ENCODE measurements at places on chromosomes 2 and 18. TPM values are rescaled to one million over a fixed set of nuclear protein-coding genes. Genes with fewer than 3 reads are reported as not detected.
A peak's percentile ranks its signal among the peaks of the same experiment; 100 is the strongest.

- peaks cover 60% of the 10 kb centered on the region for H3K4me1 ChIP-seq
- peak overlapping the region; percentile 99 for H3K27ac ChIP-seq
- no peak for DNase-seq
- H3K27me3 ChIP-seq = no peaks in the 10 kb centered on the region
- H3K4me3 ChIP-seq = peak overlapping the region; percentile 100
Observed at GRCh38 chr2:102356381-102356712, 751 bp downstream of the IL18R1 start.

The DPYSL5 gene
- not detected for total RNA-seq

The LYPD6 gene
- not detected for total RNA-seq

DNA sequence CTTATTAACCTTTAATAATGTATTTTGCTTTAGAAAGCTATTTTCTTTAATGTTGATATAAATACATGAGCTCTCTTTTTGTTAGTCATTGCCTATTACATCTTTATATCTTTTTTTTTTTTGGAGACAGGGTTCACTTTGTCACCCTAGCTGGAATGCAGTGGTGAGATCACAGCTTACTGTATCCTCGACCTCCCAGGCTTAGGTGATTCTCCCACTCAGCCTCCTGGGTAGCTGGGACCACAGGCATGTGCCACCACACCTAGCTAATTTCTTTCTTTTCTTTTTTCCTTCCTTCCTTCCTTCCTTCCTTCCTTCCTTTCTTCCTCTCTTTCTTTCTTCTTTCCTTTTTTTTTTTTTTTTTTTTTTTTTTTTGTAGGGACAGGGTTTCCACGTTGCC, 15.4 kb downstream of the NAB1 start:
- no peak overlapping the region for H3K4me3 ChIP-seq
- peaks cover 66% of the 10 kb centered on the region for H3K4me1 ChIP-seq
- peaks cover 5% of the 10 kb centered on the region for H3K36me3 ChIP-seq
- H3K27me3 ChIP-seq = no peaks in the 10 kb centered on the region
- no peak for DNase-seq
- no peak overlapping the region for H3K27ac ChIP-seq

- H3K36me3 ChIP-seq = no peaks in the 10 kb centered on the region
- no peaks in the 10 kb centered on the region for H3K27me3 ChIP-seq
- no peak overlapping the region for H3K4me3 ChIP-seq
- H3K27ac ChIP-seq = no peak overlapping the region
- no peak for DNase-seq
Observed at GRCh38 chr2:25885933-25886332, 7.6 kb upstream of the ASXL2 start.

Data from activated T-cell treated with anti-CD3 and anti-CD28 coated beads, Interleukin-2, amount 50 U/mL, for 72 hours (primary cell).